Trophoblast cell (in vitro differentiated cells and primary cell): ENCODE measurements at places on chromosomes 16 and 17.

DNA sequence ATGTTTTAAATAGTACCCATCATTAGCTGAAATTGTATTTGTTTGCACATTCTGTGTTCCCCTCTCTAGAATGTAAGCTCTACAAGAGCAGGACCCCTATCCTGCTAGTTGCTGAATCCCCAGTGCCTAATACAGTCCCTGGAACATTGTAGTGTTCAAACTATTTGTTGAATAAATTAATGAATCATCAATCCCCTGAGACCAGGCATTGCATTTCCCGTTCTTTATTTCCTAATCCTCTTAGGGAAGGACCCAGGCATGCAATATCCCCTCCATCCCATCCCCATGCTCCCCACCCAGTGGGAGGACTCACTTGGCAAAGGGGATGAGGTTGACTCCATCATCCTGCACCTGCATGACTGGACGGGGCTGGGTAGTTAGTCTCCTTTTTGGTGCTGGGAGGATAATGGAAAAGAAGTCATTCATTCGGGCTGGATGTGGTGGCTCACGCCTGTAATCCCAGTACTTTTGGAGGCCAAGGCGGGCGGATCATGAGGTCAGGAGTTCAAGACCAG is 3.2 kb downstream of the INCA1 start:
- no peak overlapping the region for H3K4me3 ChIP-seq
- H3K4me1 ChIP-seq: peaks cover 11% of the 10 kb centered on the region
- no peaks in the 10 kb centered on the region for H3K27me3 ChIP-seq
- H3K27ac ChIP-seq: no peak overlapping the region
- no peak for DNase-seq
- H3K36me3 ChIP-seq: no peaks in the 10 kb centered on the region

DNA sequence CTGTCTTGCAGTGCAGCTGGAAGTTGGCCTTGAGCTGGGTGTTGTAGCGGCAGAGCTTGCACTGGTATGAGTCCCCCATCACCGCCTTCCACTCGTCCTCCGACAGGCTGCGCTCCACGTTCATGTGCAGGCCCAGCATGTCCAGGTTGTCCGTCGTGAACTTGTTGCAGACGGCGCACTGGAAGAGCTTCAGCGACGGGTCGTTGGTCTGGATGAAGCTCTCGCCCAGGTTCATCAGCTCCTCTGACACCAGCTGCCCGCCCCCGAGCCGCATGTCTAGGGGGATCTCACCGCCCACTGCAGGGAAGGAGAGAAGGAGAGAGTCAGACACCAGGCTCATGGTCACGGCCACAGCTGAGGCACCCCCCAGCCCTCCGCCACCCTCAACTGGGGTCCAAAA is 97.3 kb downstream of the ZFHX3 start:
- H3K27ac ChIP-seq: no peak overlapping the region
- H3K4me1 ChIP-seq: peaks cover 28% of the 10 kb centered on the region
- no peaks in the 10 kb centered on the region for H3K27me3 ChIP-seq
- peaks cover 17% of the 10 kb centered on the region for H3K36me3 ChIP-seq
- no peak for DNase-seq
- H3K4me3 ChIP-seq: no peak overlapping the region

- no peaks in the 10 kb centered on the region for H3K4me1 ChIP-seq
- H3K27ac ChIP-seq: no peak overlapping the region
- H3K27me3 ChIP-seq: no peaks in the 10 kb centered on the region
- H3K36me3 ChIP-seq: no peaks in the 10 kb centered on the region
Observed at GRCh38 chr16:71956486-71956885, 43.7 kb downstream of the PKD1L3 start.

DNA sequence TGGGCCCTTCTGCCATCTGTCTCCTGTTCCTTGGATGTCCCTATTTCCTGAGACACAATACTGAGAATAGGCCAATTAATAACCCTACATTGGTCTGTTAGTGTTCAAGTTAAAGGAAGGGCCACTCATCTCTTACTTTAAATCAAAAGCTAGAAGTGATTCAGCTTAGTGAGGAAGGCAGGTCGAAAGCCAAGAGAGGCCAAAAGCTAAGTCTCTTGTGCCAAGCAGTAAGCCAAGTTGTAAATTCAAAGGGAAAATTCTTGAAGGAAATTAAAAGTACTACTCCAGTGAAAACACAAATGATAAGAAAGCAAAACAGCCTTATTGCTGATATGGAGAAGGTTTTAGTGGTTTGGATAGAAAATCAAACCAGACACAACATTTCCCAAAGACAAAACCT is 28.8 kb downstream of the ANKFN1 start:
- no peak overlapping the region for H3K27ac ChIP-seq
- H3K36me3 ChIP-seq: no peaks in the 10 kb centered on the region
- no peak for DNase-seq
- no peak overlapping the region for H3K4me3 ChIP-seq

DNA sequence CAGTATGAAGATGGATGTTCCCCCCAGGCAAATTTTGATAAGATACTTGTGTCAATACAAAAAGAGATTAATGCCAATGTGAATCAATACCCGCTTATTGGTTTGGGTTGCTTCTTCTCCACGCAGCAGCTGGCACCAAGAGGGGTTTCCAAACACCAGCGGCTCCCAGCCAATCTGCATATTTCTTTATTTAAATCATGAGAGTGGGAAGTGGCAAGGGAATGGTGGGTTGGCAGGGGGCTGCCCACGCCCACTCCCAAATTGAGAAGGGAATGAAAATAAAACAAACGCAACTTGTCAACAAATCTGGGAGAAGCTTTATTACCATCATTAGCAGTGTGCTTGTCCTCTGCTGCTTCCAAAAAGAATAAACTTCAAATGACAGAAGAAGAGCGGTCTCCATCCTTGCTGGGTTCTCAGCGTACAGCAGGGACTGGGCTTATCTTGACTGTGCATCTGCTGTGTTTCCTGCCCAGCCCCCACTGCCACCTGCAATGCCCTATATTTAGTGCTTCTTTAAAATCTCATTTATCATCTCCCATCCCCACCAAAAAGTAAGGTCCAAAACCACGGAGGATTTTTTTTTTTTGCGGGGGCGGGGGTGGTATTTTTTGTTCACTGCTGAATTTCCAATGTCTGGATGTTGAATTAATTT is 34.9 kb upstream of the C16orf78 start:
- no peaks in the 10 kb centered on the region for H3K36me3 ChIP-seq
- no peak overlapping the region for H3K27ac ChIP-seq
- no peak overlapping the region for H3K4me3 ChIP-seq
- DNase-seq: no peak

DNA sequence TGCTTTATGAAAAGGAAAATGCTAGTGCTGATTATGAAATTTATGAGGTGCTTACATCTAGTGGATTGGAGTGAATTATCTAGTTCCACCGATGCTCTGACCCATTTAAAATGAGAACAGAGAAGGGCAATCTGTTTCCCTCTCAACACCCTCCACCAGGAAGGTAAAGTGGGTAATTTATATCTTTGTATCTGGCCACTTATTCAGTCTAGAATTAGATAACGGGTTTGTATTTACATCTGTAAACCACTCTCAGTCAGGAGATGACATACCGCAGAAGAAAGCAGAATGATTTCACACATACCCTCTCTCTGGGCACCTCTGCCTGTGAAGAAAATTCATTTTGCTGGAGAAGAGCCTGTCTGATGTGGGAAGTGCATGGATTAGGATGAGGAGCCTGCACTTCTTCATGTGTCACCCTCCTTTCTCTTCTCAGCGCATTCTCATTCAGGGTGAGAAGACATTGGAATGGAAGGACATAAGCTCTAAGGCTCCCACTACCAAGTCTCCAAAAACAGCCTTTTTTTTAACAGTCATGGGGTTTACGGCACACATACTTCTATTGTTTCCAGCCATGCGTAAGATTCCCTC is 646.7 kb upstream of the SALL1 start:
- H3K27ac ChIP-seq: no peak overlapping the region
- no peaks in the 10 kb centered on the region for H3K36me3 ChIP-seq
- no peaks in the 10 kb centered on the region for H3K4me1 ChIP-seq
- no peak for DNase-seq

GRCh38 chr17:49825645-49826044 is 22.2 kb downstream of the TAC4 start:
- H3K36me3 ChIP-seq: peaks cover 27% of the 10 kb centered on the region
- H3K27ac ChIP-seq: no peak overlapping the region
- no peak for DNase-seq
- H3K27me3 ChIP-seq: no peaks in the 10 kb centered on the region

GRCh38 chr16:72399811-72400210 is 227.9 kb upstream of the PMFBP1 start:
- no peaks in the 10 kb centered on the region for H3K36me3 ChIP-seq
- no peak overlapping the region for H3K4me3 ChIP-seq
- H3K4me1 ChIP-seq: no peaks in the 10 kb centered on the region
- no peaks in the 10 kb centered on the region for H3K27me3 ChIP-seq
- H3K27ac ChIP-seq: no peak overlapping the region

DNA sequence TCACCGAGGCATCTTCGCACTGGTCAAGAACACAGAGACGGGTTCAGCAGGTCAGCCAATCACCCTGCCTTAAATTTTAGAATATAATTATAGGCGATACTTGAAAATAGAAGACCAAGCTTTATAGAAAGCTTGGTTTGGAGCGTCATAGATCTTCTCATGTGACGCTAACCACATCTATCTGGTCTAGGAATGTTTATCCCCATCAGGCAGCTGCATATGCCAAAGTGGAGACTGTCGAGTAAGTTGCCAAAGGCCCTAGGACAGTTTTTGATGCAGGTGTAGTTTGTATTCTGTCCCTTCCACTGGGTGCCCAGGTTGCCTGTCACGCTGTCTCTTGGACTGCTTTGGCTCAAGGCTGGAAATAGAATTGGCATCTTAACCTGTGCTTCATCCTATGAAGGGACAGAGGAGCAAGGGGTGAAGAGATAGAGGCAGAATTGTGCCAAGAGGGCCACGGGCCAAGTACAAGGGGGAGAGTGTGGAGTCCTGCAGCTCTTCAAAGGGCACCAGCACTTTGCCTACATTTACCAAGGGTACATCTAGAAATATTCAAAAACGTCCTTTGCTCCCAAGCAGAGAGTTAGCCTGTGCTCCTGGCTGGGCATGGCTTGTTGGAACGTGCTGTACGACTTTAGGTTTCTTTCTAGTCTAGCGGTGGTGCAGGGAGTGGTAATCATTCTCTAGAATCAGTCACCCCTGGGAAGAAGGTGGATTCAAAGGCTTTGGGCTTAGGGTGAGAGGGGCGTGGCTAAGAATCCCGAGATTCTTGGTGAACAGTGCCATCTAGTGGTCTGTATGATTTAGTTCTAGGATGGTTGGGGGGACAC is 5.3 kb upstream of the WIPI1 start:
- no peaks in the 10 kb centered on the region for H3K36me3 ChIP-seq
- no peak overlapping the region for H3K27ac ChIP-seq
- H3K4me3 ChIP-seq: no peak overlapping the region

GRCh38 chr16:65301029-65301428 is 179.2 kb upstream of the CDH11 start:
- no peaks in the 10 kb centered on the region for H3K27me3 ChIP-seq
- no peaks in the 10 kb centered on the region for H3K36me3 ChIP-seq
- no peak for DNase-seq
- H3K27ac ChIP-seq: no peak overlapping the region
- no peak overlapping the region for H3K4me3 ChIP-seq

DNA sequence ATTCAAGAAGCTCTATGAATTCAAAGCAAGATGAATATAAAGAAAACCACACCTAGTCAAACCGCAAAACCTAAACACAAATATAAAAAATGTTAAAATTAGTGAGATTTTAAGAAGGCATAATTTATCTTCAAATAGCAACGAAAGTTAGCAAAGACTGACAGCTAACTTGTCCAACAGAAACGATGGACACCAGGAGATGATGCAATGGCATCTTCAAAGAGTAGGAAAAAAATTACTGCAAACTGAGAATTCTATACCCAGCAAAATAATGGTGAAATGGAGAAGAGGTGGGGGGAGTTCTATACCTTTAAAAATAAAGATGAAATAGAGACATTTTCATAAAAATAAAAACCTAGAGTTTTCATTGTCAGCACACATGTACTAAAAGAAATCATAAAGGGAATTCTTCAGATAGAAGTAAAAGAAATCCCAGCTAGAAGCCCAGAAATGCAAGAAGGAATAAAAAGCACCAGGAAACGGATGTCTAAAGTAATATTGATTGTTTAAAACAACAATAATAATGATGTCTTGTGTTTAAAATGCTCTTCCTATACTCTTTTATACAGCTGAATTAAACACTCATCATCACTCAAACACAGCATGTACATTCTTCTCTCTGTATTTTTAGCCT is 24.6 kb upstream of the TANC2 start:
- H3K4me1 ChIP-seq: no peaks in the 10 kb centered on the region
- H3K4me3 ChIP-seq: no peak overlapping the region
- no peak for DNase-seq
- H3K27me3 ChIP-seq: no peaks in the 10 kb centered on the region
- H3K27ac ChIP-seq: no peak overlapping the region

GRCh38 chr17:67439269-67439668 is 62.2 kb downstream of the PITPNC1 start:
- H3K27me3 ChIP-seq: no peaks in the 10 kb centered on the region
- no peak overlapping the region for H3K4me3 ChIP-seq
- H3K27ac ChIP-seq: no peak overlapping the region
- no peak for DNase-seq
- peaks cover 15% of the 10 kb centered on the region for H3K4me1 ChIP-seq

GRCh38 chr17:73393962-73394361 is 82.2 kb upstream of the CDC42EP4 start:
- peaks cover 3% of the 10 kb centered on the region for H3K36me3 ChIP-seq
- no peak overlapping the region for H3K27ac ChIP-seq
- no peaks in the 10 kb centered on the region for H3K27me3 ChIP-seq
- H3K4me1 ChIP-seq: no peaks in the 10 kb centered on the region
- no peak overlapping the region for H3K4me3 ChIP-seq

GRCh38 chr17:15171167-15172047 is 93.7 kb downstream of the PMP22 start:
- DNase-seq: peak; percentile 79
- H3K4me1 ChIP-seq: peaks cover 3% of the 10 kb centered on the region
- no peak overlapping the region for H3K4me3 ChIP-seq
- H3K36me3 ChIP-seq: no peaks in the 10 kb centered on the region
- no peak overlapping the region for H3K27ac ChIP-seq
- no peaks in the 10 kb centered on the region for H3K27me3 ChIP-seq

DNA sequence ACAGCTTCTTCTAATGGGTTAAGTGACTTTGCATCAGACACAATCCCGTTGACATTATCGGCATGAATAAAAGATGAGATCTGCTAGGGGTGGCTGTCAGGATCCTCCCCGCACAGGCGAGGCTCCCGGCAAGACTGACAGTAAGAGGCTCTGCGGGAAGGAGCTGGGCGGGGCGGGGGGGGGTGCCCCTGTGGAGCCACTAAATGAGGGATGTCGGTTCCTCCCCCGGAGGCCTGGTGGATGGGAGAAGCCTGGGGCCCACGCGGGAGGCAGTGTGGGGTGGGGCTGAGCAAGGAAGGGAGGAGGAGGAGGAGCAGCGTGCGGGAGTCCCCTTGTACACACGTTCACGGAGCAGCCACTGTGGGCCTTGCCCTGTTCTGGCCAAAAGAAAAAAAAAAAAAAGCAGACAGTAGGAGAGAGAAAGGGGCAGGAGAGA is 190.9 kb upstream of the GSE1 start:
- DNase-seq: no peak
- H3K4me1 ChIP-seq: no peaks in the 10 kb centered on the region
- no peak overlapping the region for H3K4me3 ChIP-seq
- no peaks in the 10 kb centered on the region for H3K27me3 ChIP-seq
- no peak overlapping the region for H3K27ac ChIP-seq
- no peaks in the 10 kb centered on the region for H3K36me3 ChIP-seq
